ENCODE measurements at places on chromosomes 13 and 19. TPM values are rescaled to one million over a fixed set of nuclear protein-coding genes. Genes with fewer than 3 reads are reported as not detected.

DNA sequence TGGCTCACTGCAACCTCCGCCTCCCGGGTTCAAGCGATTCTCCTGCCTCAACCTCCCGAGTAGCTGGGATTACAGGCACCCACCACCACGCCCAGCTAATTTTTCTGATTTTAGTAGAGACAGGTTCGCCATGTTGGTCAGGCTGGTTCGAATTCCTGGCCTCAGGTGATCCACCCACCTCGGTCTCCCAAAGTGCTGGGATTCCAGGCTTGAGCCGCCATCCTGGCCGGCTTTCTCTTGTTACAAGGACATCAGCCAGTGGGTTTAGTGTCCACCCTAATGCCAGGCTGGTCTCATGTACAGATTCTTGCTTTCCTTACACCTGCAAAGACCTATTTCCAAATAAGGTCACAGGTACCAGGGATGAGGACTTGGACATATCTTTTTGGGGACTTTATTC lies 6.8 kb downstream of the PIK3R2 start:
- H3K4me1 ChIP-seq: peaks cover 50% of the 10 kb centered on the region
- no peak overlapping the region for H3K27ac ChIP-seq
- no peaks in the 10 kb centered on the region for H3K36me3 ChIP-seq
- no peak overlapping the region for H3K4me3 ChIP-seq
- H3K27me3 ChIP-seq: no peaks in the 10 kb centered on the region
- DNase-seq: no peak

DNA sequence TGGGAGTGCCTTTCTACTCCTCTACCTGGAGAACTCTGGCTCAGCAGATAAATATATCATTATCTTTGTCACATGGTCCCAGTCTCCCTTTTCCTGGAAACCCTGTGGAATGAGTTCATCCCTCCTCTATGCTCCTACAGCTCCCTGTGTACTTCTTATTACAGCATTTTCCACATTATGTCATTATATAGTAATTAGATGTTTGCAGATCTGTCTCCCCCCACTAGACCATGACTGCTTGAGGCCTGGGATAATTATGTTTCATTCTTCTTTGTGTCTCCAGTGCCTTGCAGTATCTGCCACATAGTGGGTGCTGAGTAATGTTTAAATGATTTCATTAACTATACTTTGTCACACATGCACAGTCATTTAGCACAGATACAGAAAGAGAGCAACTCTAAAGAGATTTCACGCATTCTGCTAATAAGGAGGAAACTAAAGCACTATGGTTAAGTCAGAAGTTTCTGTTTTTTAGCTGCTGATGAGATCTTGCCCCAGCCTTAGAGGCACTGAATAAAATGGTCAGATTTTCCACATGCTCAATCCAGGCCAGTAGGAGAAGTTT lies 66.1 kb upstream of the DIAPH3 start:
- H3K27ac ChIP-seq: no peak overlapping the region
- no peaks in the 10 kb centered on the region for H3K36me3 ChIP-seq
- no peak for DNase-seq
- H3K4me1 ChIP-seq: no peaks in the 10 kb centered on the region
- no peak overlapping the region for H3K4me3 ChIP-seq
- H3K27me3 ChIP-seq: no peaks in the 10 kb centered on the region

DNA sequence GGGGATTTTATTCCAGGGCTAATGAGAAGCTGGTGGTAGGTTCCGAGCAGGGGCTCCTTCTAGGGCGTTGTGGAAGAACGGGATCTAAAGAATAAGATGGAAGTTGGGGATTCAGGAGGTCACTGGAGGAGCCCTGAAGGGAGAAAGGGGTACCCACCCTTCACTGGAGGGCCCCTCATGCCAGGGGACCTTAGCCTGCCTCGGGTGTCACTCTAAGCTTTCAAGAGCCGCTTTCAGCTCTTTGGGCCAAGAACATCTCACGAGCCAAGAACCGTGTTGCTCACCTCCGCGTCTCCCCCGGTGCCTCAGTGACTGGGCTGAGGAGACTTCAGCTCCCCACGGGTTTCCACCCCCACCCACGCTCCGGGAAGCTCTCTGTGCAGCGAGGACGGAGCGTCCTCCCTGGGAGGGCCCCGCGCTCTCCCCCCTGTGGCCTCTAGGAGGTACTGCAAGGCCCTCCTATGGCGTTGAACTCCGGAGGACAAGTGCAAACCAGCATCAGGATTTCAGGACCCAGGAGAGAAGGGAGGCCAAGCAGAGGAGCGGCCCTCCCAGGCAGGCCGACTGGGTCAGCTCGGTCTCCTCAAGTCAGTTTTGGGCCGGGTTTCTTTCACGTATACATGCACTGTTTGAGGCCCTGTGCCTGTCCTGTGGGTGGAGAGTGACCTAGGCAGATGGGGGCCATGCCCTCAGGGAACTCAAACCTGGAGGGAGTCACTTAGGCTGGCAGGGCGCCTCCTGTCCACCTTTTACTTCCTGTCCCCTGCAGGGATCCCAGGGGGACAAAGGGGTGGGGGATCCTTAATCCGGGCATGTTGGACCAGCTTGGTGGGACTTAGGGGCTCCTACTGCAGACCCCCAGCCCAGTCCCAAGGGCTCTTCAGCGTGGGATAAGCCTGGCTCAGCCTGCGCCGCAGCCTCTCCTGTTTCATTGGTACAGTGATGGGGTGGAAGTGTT lies 5.1 kb upstream of the KRTDAP start:
- H3K36me3 ChIP-seq: no peaks in the 10 kb centered on the region
- DNase-seq: peak; percentile 48
- H3K4me1 ChIP-seq: no peaks in the 10 kb centered on the region
- H3K27me3 ChIP-seq: no peaks in the 10 kb centered on the region
- no peak overlapping the region for H3K4me3 ChIP-seq

PLPPR3 gene
- total RNA-seq: not detected

GRCh38 chr13:92913840-92914239 lies 312.8 kb upstream of the GPC6 start:
- H3K4me1 ChIP-seq: no peaks in the 10 kb centered on the region
- DNase-seq: no peak
- no peaks in the 10 kb centered on the region for H3K27me3 ChIP-seq
- H3K27ac ChIP-seq: no peak overlapping the region
- H3K4me3 ChIP-seq: no peak overlapping the region

DAND5 gene
- not detected for total RNA-seq

KLF5 gene
- total RNA-seq: 26.4 TPM

- H3K4me1 ChIP-seq: peaks cover 17% of the 10 kb centered on the region
- H3K27ac ChIP-seq: peak overlapping the region; percentile 91
- H3K27me3 ChIP-seq: no peaks in the 10 kb centered on the region
- H3K4me3 ChIP-seq: peak overlapping the region; percentile 69
- no peaks in the 10 kb centered on the region for H3K36me3 ChIP-seq
- DNase-seq: peak; percentile 5
Measured at GRCh38 chr13:27622102-27622820, 569 bp downstream of the POLR1D start.

DNA sequence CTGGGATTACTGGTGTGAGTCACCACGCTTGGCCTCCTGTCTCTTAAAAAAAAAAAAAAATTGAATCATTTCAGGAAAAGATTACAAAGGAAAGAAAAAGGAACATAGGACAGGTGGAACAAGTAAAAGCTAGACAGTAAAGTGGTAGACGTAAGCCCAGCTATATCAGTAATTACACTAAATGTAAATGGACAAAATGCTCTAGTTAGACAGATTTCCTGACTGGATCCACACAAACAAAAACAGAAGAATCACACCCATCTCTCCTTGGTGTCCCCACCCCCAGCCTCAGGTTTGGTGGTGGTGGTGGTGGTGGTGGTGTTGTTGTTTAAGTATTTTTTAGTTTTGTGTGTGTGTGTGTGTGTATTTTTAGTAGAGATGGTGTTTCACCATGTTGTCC lies 6.3 kb upstream of the SPIB start:
- DNase-seq: no peak
- H3K4me1 ChIP-seq: peaks cover 26% of the 10 kb centered on the region
- no peaks in the 10 kb centered on the region for H3K36me3 ChIP-seq
- H3K27ac ChIP-seq: no peak overlapping the region
- no peak overlapping the region for H3K4me3 ChIP-seq
